ENCODE measurements at places on chromosomes 13 and 19.

- DNase-seq = no peak
Measured at GRCh38 chr13:94312511-94313216, 166.8 kb downstream of the DCT start.

GRCh38 chr19:54485851-54486250 lies 12.8 kb upstream of the CDC42EP5 start:
- no peak for DNase-seq

DNA sequence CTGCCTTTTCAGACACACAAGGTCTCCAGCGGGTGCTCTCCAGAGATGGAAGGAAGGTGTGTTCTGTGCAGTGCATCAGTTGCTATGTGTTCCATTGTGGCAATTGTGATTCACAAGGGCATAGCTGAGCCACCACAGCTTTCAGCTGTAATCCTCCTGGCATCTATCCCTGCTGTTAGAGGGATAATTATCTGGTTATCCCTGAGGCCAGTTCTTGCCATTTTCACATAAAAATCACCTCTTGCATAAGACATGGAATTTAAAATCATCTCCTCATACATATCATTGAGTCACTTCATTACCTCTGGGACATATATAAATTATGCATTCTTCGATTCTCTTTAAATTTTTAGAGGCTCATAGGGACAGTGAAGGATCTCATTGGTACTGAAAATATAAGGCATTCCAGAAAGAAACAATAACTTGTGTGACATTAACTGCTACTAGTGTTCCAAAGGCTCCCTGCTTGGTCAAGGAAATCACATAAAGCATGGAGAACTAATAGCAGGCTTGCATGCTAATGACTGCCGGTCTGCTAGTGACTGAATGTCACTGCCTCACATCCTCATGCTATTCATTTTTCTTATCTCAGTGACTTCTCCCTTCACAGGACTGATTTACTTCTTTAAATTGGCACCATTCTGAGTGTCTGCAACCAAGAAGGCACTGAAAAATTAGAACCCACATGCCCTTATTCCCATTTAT lies 214.0 kb downstream of the ENOX1 start:
- no peak for DNase-seq

DNA sequence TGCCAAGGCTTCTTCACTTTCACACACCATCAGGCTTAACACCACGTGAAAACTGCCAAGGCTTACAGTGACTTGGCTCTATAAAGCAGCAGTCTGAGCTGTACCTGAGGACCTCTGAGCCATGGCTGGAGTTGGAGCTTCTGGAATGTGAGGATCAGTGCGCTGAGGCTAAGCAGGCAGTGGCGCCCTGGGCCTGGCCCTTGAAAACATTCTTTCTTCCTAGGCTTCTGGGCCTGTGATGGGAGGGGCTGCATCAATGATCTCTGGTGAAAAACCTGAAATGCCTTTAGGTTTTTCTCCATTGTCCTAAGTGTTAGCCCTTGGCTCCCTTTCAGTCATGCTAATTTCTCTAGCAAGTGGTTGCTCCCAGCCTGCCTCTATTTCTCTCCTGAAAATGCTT lies 192.5 kb upstream of the PCDH20 start:
- no peak for DNase-seq

DNA sequence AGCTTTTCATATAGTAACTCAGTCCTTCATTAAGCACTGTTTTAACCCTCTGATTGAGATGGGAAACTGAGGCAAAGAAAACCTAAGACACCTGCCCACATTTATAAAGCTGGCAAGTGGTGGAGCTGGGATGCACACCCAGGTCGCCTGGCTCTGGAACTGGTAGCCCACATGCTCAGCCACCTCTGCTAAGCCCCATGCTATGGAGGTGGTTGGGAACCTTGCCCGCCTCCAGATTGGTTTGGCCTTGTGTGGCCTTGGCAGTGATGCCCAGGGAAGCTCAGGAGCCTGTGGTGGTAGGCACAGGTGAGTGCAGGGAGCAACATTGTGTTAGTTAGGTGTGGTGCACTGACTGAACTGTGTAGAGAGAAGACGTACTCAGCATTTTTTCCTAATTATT lies 370.2 kb downstream of the MTUS2 start:
- no peak for DNase-seq

DNA sequence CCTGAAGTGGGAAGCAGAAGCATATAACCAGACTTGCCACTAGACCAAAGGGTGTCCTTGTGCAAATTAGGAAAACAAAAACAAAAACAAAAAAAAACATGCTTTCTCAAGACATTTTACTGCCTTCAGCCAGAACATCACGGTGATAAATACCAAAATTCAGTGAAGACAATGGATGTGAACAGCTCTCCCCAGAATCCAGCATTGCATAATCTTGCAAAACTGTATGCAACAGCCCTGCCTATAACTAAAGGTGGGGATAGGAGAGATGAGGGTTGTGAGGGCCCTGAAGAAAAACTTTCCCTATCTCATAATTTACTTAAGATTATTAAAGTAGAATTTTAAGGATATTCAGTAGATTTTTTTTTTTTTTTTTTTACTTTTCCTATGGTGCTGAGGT lies 24.9 kb upstream of the NDFIP2 start:
- DNase-seq = no peak

GRCh38 chr19:58562122-58563033 lies 4.0 kb upstream of the UBE2M start:
- no peak for DNase-seq

- DNase-seq = no peak
Measured at GRCh38 chr13:23352161-23352560, 81.3 kb downstream of the SACS start.

DNA sequence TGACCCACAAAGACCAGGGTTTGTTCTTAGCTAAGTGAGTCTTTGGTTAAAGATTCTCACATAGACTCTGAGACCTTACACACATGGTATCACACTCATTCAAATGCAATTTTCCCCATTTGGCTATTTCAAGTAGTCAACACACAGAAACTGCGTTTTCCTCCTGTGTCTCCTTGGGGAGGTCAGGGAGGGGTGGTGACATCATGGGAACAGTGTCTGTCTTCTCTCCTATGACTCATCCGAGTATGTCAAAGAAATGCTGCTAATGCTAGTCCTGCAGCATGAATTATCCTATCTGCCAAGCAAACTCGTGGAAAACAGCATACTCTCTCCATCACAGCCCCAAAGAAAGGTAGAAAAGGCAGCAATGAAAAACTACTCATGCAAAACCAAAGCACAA lies 100.2 kb downstream of the ENOX1 start:
- no peak for DNase-seq

DNA sequence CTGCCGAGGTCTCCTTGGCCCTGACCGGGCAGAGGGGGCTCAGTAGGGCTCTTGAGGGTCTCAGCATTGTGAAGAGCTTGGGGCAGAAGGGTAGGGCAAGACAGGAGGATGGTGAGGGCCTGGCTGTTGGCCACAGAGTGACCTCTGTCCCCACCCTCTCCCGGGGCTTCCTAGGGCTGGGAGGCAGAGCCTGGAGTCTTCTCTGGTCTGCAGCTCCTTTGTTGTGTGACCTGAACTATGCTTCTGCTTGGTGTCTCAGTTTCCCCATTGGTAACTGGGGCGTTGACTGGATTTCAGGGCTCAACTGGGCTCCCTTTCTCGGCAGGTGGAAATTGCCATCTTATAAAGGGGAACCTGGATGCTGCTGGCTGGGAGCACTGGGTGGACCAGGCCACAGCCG lies 30.1 kb upstream of the PEPD start:
- DNase-seq = no peak

DNA sequence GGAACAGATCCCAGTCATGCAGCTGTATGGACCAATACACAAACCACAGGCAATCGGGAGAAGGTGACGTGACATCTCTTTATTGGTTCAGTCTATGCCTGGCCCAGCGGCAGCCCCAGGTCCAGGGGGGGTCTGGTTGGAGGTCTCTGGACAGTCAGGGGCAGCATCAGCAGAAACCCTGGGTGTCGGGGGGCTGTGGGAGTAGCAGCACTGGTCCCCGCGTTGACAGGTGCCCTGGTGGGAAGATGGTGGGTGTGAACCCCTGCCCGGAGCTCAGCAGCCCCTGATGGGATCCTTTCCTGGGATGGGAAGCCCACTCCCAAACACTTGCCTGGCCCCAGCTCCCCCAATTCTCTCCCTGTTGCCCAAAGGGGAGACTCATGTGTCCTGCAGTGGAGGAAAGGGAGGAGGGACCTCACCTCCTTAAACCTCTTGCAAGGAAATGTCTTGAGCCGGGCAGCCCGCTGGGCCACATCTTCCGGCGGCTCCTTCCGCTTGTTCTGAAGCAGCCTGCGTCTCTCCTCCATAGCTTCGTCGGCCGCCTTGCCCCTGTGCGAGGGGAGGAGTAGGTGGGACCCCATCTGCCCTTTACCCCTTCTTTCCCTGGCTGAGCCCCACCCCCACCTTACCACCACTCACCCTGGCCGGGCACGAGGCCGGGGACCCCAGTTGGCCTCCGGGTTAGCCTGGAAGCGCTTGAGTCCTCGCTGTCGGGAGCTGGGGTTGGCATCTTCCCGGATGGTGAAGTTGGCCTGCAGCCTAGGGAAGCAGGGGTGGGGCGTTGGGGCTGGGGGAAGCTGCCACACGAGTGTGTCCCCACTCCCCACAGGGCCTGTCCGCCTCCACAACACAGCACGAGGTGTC lies 2.4 kb upstream of the LYL1 start:
- no peak for DNase-seq

DNA sequence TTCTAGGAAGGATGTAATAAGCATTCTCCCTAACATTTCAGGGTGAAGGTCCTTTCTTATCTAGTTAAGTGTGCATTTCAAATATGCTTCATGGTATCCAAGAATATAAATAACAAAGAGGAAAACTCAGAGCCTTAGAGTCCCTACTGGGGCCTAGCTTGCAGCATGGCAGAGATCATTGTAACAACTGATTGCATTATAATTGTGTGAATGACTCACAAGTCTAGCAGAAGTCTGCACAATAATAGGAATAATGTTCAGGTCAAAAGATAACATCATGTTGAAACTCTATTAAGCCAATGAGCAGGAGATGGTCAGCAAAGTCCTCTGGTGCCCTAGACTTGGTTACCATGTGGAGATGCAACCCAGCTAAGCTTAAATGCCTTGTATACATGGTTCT lies 3.4 kb downstream of the POSTN start:
- no peak for DNase-seq

GRCh38 chr13:92734068-92734467 lies 492.5 kb upstream of the GPC6 start:
- no peak for DNase-seq

- no peak for DNase-seq
Measured at GRCh38 chr19:32458500-32459123, 53.0 kb downstream of the DPY19L3 start.

DNA sequence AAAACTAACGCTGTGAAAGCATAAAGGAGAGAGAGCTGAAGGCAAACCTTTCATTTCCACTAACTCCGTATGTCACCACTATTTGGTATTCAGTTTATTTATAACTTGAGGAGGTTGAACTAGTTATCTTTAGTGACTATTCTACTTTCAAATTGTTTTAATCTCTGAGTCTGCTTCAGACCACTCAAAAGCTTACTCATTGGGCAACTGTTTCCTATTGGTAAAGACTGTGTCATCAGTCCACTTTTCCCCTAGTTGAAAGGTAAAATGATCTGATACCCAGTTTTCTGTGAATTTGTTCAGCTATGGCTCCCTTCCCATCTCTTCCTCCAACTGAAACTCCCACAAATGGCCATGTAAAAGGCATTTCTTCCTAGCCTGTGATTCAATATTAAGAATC lies 39.1 kb downstream of the TEX26 start:
- no peak for DNase-seq

DNA sequence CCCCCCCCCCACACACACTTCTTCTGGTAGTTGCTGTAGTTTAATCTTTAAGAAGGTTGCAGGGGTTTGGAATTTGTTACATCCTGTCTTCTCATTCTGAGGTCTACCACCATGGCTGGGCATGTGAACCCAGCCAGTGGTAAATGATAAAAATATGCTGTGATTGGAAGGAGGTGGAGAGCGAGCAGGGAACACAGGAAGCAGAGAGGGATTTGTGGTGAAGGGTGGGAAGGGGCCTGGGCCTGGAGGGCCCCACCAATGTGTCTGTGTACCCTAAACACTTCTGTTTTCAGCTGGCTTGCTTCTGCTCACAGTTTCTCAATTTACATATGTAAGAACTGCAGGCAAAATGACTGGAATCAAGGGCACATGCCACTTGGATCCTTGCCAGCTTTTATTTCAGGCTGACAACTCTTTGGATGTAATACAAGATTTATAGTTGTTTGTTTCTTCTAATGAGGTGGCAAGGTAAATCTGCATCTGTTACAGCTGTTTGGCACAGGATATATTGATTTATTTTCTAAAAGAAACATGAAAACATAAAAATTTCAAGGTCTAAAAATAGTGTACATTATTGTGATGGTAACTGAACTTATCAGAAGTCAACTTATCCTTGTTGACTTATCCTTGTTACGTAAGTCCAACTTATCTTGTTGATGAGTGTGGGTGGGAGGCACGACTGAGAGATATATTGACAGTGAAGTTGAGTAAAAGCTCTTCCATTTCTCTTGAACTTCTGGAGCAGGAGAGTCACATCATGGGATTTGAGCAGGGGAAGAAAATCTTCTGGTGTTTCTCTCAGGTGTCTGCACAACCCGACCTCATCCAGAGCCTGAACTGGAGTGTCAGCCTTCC lies 313.2 kb downstream of the SHISA2 start:
- no peak for DNase-seq

GRCh38 chr13:45748941-45749759 lies 47.0 kb downstream of the CBY2 start:
- DNase-seq = no peak

GRCh38 chr13:113150550-113151365 lies 7.7 kb upstream of the PROZ start:
- DNase-seq = no peak

DNA sequence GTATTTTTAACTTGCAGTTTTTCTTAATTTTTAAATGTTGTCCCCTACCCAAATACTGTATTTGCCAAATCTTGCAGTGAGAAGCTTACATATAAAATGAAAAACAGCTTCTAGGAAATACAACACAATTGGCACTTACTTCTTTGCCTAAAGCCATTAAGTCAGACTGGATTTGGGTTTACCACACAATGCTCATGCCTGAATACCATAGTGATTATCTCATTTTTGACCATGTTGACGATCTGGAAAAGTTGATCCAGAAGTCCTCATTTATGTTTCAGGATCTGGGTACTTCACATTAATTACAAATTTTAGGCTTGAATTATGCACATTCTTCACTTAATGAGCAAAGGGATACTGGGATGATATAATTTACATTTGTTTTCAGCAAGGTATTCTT lies 2.4 kb downstream of the RNF6 start:
- no peak for DNase-seq

- DNase-seq = no peak
Measured at GRCh38 chr19:19447536-19448237, 42.2 kb downstream of the GATAD2A start.

- no peak for DNase-seq
Measured at GRCh38 chr13:46178143-46178542, 3.8 kb downstream of the LCP1 start.

DNA sequence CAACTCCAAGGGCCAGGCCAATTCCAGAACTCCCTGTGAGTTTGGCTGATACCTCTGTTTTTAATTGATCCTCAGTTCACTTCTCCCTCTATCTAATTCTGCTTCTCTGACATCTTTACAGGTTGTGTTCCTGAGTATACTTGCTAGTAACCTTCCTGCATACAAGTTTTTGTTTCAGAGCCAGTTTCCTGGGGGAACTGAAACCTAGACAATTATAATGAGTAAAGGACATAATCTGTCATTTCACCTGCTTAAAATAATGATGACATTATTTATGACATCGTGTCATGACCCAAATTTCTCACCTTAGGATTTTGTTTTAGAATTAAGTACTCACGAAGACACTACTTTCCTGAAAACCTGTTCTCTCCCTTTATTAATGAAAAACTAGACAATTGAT lies 12.5 kb upstream of the MYCBP2 start:
- no peak for DNase-seq

GRCh38 chr19:3954107-3954506 lies 16.8 kb downstream of the DAPK3 start:
- no peak for DNase-seq

GRCh38 chr13:27293076-27293691 lies 22.6 kb downstream of the RASL11A start:
- DNase-seq = no peak
